ENCODE measurements at places on chromosomes 3 and 15.

DNA sequence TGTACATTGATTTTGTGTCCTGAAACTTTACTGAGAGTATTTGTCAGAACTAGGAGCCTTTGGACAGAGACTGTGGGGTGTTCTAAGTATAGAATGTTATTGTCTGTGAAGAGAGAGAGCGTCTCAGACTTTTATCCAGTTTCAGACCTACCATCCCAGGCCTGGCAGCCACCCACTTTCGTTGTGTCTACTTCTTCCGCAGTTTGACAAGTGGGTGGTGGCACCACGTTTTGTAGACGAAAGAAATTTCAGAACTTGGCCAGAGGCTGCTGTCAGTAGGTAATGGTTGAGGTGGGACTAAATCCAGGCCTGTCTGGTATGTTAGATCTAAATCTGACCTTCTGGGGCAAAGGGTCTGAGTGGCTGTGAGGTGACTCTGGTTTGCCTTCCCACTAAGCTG is 13.4 kb upstream of the TRAK1 start:
- no peak for DNase-seq

- no peak for DNase-seq
Measured at GRCh38 chr15:83959477-83959876, 276.1 kb upstream of the GOLGA6L4 start.

- DNase-seq = peak; percentile 71
Measured at GRCh38 chr3:126540342-126540849, 16.4 kb downstream of the CHST13 start.

- DNase-seq = no peak
Measured at GRCh38 chr15:60679256-60679655, 200.3 kb upstream of the ICE2 start.

DNA sequence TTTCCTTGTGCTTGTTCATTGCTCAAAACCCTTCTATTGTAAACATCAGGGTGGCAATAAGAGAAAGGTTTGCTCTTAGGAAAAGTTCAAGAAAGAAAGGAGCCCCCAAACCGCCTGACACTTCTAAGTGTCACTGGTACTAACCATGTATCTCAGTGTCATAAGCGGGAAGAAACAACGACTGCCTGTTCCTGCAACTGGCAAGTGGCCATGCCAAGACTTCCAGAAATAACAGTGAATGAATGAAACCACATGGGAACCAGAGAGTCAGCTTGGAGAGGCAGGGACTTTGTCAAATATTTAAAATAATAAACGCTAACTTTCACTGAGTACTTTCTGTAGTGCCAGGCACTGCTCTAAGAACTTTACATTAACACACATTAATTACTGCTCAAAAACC is 1.1 kb downstream of the PLSCR2 start:
- DNase-seq = peak; percentile 63

- DNase-seq = no peak
Measured at GRCh38 chr3:184525337-184526087, 36.1 kb upstream of the EPHB3 start.

DNA sequence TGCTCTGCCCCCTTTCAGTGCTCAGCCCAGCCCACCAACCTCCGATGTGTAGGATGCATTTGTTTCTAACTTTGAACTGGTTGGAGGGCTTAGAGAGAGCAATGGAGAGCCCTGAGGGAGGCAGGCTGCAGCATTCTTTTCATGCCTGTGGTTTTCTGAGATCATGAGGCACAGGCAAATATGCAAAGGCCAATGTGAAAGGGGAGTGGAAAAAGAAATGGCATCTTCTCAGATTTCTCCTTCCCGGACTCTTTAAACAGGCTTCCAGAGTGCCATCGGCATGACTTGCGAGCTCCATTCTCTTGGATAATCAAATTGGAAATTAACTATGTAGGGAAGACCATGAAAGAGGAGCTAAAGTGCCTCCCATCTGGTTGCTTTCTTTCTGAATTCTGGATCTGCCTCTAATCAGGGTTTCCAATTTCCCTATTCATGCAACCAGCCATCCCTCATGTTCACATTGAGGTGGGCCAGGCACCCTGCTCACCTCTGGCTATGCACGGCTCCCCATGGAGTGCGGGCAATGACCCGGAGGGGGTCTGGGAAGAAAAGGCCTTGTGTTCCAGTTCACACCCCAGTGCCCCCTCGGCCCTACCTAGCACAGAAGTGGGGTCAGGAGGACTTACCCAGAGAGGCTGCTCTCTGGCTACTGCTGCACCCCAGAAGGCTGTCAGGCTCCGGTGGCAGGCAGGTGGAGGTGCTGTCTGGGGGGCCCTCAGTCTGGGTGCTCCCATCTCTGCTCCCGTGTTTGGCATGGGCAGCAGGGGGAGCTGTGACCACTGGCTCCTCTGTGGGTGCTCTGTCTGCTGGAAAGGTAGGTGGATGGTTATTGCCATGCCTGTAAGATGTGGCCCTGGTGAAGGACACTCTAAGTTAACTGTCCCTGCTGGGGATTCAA is 16.1 kb downstream of the AMOTL2 start:
- DNase-seq = peak; percentile 60

DNA sequence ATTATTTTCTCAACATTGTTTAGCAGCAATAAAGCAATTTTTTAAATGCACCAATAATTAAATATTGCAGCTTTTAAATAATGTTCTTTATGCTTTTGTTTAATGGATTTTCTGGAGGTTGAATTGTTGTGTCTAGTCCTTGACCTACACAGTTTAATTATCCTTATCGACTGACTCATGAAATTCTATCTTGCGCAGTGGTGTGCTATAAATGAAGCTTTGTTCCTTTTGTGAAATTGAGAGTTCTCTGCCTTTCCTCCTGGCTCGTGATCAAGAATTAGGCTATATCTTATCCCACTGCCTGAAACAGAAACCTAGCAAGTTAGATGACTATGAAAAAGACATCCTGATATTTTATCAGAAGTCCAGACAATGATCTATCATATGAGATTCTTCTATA is 37.0 kb upstream of the PIK3R4 start:
- DNase-seq = no peak

DNA sequence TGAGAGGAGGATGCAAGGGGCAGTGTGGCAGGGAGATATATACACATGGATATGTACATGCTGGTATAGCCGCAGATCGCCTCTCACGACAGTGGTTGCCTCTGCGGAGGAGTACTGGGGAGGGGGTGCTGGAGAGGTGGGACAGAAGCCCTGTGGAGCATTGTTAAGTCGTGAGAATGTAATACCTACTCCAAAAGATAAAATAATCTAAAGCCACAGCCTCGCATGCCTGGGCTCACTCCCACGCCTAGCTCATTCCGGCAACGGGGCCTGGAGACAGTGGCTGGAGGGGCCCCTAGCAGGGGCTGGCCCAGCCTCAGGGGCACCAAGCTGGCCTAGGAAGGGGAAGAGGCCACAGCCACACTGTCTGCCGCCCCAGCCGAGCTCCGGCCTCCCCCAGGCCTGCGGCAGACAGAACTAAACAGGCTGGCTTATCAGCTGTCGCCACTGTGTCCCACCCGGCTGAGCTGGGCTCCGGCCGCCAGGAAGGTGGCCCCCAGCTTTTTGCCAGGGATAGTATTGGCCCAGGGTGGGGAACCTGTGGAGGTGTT is 65.1 kb upstream of the LCTL start:
- DNase-seq = no peak

GRCh38 chr3:197367081-197367780 is 68.8 kb upstream of the DLG1 start:
- DNase-seq = no peak

DNA sequence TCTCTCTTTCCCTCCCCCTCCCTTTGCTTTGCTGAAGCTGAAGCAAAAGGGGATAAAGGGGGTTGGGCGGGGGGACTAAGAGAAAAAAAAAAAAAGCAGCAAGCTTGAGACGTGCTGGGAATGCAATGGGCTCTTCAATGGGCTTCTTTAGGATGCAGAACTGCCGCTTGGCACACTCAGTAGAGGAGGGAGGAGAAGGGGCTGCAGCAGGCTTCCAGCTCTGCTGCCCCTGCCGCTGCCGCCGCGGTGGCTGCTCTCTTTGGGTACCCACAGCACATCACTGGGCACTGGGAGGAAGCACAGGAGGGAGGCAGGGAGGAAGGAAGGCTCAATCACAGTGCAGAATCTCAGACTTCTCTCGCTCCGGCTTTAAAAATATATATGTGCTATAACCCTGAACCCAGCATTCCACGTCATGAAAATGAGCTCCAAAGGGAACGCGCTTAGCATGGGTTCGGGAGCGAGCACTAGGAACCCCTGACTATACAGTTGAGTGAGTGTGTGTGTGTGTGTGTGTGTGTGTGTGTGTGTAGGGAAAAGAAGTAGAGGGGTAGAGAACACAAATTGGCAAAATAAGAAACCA is 3.5 kb downstream of the SLITRK3 start:
- no peak for DNase-seq

GRCh38 chr15:26128611-26129140 is 265.5 kb upstream of the ATP10A start:
- no peak for DNase-seq

DNA sequence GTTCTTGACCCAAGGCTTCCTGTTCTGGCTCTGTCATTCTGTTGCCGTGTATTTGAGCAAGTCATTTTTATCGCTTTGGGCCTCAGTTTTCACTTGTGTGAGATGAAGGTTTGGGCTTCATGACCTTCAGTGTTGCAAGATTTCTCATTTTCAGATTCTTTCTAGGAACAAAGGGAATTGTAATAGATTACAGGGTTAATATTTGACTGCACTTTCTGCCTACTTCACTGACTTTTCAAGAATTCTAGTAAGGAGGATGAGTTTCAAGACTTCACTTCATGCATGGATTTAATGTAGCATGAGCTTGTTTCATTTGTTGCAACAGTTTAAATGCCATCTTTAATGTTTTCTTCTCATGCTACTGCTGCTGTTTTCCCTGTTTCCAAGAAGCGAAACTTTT is 226.5 kb downstream of the NLGN1 start:
- DNase-seq = no peak

DNA sequence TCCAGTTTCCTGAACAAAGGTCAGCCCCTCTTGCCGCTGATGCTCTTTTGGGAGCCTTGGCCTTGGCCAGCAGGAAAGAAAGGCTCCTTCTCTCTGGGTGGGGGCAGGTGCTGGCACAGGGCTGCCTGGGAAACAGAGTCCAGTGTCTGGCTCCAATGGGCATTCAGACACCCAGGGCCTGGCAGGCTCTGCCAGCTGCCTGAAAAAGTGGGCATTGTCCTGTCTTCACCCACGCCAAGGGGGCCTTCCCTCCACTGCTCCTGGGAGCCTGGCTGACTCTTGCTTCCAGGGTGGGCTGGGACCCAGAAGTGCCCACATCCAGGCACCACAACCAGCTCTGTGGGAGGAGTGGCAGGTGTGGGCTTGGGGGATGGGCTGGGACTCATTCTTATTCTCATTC is 62.7 kb downstream of the RHCG start:
- no peak for DNase-seq

DNA sequence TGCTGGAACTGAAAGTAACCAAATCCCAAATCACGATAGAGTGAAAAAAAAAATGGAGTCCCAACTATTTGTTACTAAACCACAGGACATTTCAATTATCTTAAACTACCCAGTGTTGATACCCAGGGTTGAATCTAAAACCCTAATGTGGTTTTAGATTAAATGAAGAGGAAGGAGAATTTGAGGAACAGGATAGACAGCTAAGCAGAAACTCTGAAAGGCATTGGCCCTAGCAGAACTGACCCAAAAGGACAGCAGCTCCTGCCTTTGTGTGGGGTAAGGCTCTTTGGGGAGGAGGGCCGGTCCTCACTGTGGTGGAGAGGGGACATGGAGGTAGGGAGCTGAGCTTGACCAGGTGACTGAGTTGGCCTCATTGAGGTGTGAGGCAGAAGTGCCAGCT is 30.7 kb upstream of the SNRK start:
- no peak for DNase-seq

GRCh38 chr3:8648909-8649741 is 4.5 kb upstream of the SSUH2 start:
- DNase-seq = no peak

DNA sequence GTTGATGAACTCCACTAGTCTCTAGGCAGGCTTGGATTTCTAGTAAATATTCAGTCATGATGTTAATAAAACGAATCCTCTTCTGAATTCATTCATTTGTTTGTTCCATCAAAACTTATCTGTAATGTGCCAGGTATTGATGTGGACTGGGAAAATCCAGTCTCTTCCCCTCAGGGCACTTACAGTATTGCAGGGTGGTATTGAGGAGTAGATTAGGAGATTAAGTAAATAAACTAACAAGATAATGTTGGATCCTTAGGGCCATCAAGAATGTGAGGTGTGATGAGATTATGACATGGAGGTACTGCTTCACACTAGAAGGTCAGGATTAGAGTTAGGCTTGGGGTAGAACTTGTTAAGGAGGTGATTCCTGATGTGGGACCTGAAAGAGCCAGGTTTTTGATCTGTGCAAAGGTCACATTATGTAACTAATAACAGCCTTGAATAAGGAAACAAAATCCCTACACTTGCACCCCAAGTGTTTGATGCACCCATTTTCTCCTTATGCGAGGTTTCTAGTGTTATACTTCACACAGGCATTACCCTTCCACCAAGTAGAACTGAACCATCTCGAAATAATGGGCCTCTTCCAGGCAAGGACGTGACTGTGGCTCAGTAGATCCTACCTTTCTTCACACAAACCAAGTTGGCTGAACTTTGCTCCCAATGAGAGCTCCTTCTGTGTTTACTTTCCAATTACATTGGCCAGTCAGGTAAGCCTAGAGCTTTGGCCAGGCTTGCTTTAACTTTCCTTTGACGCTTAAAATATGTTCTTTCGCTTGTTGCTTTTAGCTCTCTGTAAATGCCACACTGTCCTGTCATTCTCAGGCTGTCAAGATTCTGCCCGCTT is 16.7 kb downstream of the MCTP2 start:
- DNase-seq = no peak

DNA sequence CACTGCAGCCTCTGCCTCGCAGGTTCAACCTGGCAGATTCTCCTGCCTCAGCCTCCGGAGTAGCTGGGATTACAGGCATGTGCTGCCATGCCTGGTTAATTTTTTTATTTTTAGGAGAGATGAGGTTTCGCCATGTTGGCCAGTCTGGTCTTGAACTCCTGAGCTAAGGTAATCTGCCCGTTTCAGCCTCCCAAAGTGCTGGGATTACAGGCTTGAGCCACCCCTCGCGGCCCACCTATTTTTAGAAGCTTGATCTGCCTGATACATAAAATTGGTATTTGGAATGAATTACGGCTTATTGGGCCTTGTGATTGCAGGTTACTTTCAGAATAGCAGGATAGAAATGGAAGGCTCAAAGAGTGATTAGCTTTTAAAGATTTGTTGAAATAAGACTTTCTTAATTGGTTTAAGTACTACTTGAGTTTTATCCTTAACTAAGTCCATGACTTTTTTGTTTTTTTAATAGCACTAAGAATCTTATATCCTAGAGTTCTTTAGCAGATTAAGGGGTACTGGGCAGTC is 25.0 kb downstream of the GMPS start:
- DNase-seq = no peak

DNA sequence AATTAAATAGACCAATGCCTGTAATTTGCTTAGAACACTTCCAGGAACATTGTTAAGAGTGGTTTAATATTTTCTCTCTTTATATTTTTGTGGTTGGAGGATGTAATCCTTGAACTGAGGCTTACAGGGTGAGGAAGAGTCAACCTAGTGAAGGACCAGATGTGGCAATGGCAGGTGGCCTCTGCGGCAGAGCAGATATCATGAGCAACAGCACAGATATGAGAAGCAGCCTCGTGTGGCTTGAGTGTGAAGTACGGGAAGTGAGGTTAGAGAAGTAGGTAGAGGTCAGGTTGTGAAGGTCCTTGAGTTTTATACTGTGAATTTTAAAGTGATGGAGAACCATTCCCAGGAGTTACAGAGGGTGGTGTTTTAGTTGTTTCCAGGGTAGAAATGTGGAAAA is 417.6 kb upstream of the SUCLG2 start:
- no peak for DNase-seq
